ENCODE measurements at places on chromosomes 12 and 14.

- no peak for DNase-seq
These were observed 29.0 kb upstream of the C12orf50 start for GRCh38 chr12:88057994-88058718.

GRCh38 chr12:1117970-1118563, 127.0 kb downstream of the ERC1 start:
- DNase-seq, result peak; percentile 69

- DNase-seq, result no peak
These were observed at the start of gene LPAR5 for GRCh38 chr12:6635856-6636531. Gene LPAR5 (minus strand): TSS chr12:6635959. CDS start chr12:6621248, 14,711 bp downstream.

GRCh38 chr12:41635626-41636364, 447.7 kb downstream of the PDZRN4 start:
- no peak for DNase-seq

DNA sequence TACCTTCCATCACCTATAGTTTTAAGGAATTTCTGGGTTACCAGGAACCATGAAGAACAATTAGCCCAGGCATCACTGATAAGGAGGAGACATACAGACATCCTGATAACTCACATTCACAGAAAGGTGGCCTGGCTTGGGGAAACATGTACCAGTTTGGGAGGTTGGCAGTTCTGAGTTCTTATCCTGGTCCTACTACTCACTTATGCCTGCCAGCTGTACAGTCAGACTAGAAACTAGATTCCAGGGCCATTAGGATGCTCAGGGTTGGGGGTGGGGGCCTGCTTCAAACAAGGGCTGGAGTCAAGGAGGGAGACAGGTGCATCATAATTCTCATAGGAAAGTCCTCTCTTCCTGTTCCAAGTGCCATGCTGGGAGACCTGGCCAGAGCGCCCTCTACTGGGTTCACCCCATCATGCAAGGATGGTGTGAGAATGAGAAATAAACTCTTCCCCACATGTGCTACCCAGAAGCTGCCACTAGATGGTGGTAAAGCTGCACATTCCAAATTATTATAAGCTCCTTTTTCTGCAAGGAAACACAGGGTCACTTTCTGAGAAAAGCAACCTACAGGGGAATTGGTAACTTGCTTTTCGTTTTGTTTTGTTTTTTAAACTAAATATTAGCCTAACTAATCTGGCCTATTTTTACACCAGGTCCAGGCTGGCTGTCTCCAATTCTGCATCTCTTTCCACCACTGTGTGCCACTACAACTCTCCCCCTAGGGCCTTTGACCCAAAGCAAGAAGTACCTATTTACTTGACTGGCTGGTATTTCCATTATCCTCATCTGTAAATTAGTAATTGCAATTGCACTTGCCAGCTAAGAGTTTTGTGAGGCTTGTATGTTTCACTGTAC, 14.5 kb downstream of the OAS2 start:
- DNase-seq, result peak; percentile 62

- DNase-seq, result peak; percentile 85
These were observed 6.0 kb downstream of the FAR2 start for GRCh38 chr12:29155079-29155478.

GRCh38 chr14:100772607-100773165, 46.0 kb downstream of the DLK1 start:
- DNase-seq, result no peak

GRCh38 chr14:88748288-88748687, 44.5 kb downstream of the EML5 start:
- no peak for DNase-seq

DNA sequence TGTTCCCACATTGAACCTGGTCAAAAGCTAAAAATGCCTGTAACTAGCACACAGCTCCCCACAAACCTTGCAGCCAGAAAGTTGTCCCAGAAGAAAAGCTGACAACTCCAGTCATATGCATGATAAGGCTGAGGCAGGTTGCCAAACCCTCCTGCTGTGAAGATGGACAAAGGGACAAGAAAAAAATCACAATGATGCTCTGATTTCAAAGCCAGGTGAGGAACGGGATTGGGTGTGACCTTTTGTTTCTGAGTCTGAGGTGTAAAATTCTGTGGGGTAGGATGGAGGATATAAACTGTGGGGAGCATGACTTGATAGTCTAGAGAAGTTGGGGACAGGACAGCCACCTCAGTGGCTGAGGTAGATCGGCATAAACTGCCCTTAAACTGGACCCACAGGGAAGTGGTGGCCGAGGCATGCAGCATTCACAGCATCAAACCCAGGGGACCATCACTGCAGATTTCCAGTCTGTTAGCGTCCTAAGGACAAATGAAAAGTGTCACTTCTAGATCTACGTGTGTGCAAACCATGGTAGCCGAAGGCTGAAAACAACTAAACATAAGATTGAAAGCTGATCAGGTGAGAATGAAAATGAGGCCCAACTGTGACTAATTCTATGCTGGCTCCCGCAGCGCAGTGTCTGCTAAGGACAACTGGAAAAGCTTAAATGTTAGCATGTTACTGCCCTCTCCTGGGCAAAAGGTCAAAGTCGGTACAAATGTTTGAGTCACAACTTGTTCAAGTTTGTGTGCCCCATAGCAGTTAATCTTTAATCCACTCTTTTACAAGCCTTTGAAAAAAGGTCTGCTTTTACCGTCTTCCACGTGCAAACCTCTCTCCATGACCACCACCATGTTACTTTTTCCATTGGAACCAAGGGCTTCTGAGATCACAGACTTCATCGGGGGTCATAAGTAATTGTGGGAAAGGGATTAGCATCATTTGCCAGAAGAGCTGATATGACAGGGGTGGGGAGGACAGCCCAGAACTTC, 39.8 kb downstream of the GRIN2B start:
- peak; percentile 39 for DNase-seq

DNA sequence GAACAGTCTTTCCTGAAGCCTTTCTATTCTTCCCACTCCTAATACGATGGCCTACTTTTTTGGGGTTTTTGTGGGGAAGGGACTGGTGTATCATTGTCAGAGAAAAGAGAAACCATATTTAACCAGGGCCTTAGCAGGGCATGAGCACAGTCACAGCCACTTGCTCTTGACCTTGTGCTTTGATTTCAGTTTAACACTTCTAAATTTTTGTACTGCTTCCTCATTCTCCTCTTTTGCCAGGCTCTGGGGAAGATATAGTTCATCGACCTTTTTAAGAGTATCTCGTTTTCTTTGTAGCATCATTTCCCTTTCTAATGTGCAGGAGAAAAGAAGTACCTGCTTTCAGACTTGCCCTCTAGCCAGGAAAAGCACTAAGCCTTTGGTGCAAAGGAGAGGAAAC, 2.2 kb downstream of the ZBTB1 start:
- DNase-seq, result no peak

GRCh38 chr12:123017753-123018152, 37.3 kb downstream of the ARL6IP4 start:
- no peak for DNase-seq

GRCh38 chr12:3473171-3473570, 17.8 kb upstream of the PRMT8 start:
- DNase-seq, result no peak

DNA sequence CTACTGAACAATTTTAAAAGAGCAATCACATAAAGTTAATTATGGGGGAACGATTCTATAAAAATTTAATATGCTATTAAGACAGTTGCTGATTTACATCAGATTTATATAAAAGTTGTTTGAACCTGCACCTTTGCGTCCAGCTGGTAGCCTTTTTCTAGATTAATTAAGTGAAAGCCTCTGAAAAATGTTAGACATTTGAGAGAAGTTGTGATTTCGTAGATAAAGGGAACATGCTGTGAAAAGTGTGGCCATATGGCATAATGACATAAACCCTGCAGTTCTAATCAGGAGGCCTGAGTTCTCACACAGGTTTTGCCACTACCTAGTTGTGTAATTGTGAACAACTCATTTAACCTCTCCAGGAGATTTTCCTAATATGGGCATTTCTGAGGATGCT, 187.2 kb downstream of the TMTC2 start:
- DNase-seq, result no peak

DNA sequence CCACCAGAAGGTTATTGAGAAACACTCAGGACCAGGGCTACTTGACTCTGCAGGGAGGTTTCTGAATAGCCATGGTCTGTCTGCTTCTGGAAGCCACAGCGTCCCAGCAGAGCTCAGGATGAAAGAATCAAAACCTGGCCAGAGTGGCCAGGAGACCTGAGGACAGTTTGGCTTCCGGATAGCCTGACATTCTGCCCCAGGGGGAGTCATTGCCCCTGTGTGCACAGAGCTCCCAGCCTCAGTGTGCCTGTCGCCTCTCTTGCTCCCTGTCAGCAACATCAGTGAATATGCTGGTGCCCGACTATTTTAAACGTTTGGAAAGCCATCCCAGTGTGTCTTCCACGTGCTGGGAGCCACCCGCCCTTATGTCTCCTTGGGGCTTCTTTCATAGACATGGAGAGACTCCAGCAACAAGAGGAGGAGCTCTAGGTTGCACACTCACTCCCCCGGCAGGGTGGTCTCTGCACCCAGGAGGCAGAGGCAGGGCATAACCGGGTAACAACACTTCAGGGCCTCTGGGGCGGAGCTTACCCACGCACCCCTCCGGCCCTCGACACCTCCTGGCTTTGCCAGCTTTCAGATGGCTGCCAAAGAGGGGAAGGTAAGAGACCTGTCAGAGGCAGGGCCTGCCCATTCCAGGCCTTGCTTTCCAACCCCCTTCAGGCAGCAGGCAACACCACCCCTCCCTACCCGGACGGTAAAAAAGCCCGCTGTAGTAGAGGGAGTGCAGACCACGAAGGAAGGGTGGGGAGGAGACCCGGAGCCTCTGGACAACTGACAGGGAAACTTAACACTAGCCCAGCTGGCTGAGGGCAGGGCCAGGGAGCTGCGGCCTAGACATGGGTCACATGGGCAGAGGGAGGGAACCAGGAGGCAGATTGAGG, 19.0 kb upstream of the SLC6A12 start:
- DNase-seq, result no peak

- DNase-seq, result no peak
These were observed 290.7 kb upstream of the TMPO start for GRCh38 chr12:98224584-98225221.

GRCh38 chr12:12722435-12723148, 5.4 kb downstream of the CDKN1B start:
- no peak for DNase-seq

DNA sequence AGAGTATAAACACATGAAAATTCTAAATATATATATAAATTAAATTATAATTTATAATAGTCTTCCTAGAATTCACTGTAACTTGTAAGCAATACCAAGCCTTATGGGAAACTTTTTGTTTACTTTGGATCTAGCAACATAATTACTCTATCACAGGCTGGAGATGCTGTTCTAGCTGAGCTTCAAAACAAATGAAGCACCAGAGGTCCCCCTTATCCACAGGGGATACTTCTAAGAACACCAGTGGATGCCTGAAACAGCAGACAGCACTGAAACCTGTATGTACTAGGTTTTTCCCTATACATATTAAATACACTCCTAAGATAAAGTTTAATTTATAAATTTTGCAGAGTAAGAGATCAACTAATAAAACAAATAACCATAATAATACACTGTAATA, 96.6 kb downstream of the CDK17 start:
- DNase-seq, result no peak

- no peak for DNase-seq
These were observed 357.1 kb downstream of the RAD51B start for GRCh38 chr14:68176687-68177086.

GRCh38 chr14:105748204-105748578, 221.8 kb downstream of the TMEM121 start:
- DNase-seq, result peak; percentile 70

DNA sequence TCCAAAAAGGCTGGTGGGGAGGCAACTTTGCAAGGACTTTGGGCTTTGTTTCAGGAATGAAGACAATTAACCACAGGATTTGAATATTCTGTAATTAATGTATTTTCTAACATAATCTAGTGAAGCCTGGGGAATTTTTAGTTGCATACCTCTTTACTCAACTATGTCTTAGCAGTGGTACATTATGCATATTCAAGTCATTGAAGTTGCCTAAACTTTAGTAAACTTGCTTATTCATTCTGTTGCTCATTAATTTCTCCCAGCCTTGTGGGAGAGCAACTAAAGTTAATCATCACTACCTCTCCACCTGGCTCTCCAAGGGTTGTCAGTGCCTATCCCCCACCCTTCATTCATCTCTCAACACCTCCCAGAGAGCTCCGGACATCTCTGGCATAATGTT, 54.2 kb downstream of the IFNG-AS1 start:
- DNase-seq, result no peak

DNA sequence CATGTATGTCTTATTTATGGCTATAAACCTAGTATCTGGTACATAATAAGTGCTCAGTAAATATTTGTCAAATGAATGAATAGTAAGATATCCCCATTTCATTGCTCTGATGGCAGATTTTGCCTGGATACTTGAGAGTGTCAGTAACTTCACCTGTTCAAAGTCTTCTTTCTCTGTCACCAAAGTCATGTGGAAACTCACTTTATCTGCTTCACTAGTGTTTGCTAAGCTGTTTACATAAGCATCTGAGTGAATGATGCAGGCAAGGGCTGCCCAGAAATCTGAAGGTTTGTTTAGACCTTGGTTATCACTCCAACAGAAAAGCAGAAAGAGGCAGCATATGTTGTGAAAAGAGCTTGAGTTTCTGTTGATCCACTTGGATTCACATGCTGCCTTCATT, 4.3 kb downstream of the OR4E1 start:
- no peak for DNase-seq

GRCh38 chr12:89289720-89290119, 62.6 kb downstream of the DUSP6 start:
- no peak for DNase-seq

- DNase-seq, result no peak
These were observed 6.6 kb downstream of the A2M start for GRCh38 chr12:9109213-9109522.

- no peak for DNase-seq
These were observed 978.4 kb downstream of the BCL11B start for GRCh38 chr14:98293576-98293975.

- DNase-seq, result no peak
These were observed 23.1 kb upstream of the KCNK10 start for GRCh38 chr14:88346048-88346639.

GRCh38 chr14:30872602-30873001, 1.8 kb upstream of the COCH start:
- DNase-seq, result no peak

GRCh38 chr12:52629281-52630007, 11.1 kb upstream of the KRT73 start:
- DNase-seq, result no peak

DNA sequence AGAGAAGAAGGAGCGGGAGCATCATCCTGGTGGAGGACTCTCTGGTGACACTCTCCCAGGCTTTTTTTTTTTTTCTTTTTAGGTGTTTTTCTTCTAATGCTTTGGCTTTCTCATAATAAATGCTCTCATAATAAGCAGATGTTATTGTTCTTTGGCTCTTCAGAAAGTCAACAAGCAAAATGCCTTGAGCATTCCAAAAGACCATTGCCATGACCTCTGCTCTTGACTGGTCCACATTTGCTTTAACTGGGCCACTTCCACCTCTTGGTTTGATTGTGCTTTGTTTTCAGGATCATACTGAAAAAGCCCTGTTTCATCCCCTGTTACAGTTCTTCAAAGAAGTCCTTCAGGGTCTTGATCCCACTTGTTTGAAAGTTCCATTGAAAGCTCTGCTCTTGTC, 36.9 kb downstream of the CRACR2A start:
- no peak for DNase-seq

GRCh38 chr14:105912641-105913180, 386.3 kb downstream of the TMEM121 start:
- no peak for DNase-seq

All from BE2C (cell line).